Endothelial cell of coronary artery (primary cell): ENCODE measurements at places on chromosomes 2 and 18. TPM values are rescaled to one million over a fixed set of nuclear protein-coding genes. Genes with fewer than 3 reads are reported as not detected.

Gene IL1R2
- 0.19 TPM in 1 of 2 replicates, not detected in the other for total RNA-seq

Gene SEPTIN2
- total RNA-seq: 396 and 431 TPM in 2 replicates

Gene LDLRAD4
- 0.99 and 2.0 TPM in 2 replicates for total RNA-seq

Gene SERPINB13
- not detected in 2 replicates for total RNA-seq

Gene MALL
- 21.3 and 37.5 TPM in 2 replicates for total RNA-seq
